ENCODE measurements at places on chromosomes 7 and 10.

- no peak for DNase-seq
Measured at GRCh38 chr10:128730922-128731321, 604.7 kb upstream of the MKI67 start.

GRCh38 chr7:30187513-30187912 lies 52.7 kb downstream of the MTURN start:
- DNase-seq: no peak

DNA sequence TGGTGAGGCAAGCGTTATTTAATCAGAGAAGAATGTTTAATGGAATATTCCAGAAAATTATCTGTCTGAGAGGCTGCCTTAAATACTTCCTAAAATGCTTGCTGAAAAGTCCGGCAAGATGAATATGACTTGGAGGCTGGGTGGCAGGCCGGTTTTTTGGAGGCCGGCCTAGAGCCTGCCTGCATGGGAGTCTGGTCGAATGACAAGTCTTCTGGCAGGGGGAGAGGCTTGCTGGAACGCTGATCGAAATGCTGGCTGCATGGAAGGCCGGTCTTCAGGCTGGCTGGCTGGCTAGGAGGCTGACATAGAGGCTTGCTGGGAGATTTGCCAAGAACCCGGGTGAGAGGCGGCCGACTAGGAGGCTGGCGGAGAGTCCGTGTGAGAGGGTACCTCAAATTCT lies 135.7 kb downstream of the OR13A1 start:
- no peak for DNase-seq

DNA sequence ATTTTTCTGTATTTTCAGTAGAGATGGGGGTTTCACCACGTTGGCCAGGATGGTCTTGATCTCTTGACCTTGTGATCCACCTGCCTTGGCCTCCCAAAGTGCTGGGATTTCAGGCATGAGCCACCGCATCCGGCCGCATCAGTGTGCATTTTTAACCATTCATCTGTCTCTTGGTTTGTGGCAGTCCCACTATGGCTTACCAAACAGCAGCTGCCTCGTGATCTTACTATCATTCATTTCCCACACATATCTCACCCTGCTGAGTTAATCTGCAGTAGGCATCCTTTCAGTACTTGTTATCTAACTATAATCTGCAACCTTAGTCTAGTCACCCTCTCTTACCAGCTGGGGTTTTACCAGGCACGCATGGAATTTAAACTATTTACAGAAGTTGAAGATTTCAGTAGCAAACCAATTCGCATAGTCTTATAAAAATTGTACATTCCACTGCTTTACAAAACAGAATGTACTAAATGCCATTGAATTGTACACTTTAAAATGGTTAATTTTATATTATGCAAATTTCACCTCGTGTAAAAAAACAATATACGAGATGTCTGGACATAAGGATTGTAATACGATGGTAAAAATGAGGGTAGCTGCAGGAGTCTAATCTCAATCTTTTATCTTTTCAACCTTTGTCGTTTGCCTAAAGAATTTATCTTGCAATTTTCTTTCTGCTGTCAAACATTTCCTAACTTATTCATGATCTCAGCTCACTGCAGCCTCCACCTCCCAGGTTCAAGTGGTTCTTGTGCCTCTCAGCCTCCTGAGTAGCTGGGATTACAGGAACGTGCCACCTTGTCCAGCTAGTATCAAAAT lies 4.6 kb upstream of the TBC1D12 start:
- no peak for DNase-seq

- DNase-seq: no peak
Measured at GRCh38 chr7:34320412-34320811, 337.6 kb upstream of the NPSR1 start.

DNA sequence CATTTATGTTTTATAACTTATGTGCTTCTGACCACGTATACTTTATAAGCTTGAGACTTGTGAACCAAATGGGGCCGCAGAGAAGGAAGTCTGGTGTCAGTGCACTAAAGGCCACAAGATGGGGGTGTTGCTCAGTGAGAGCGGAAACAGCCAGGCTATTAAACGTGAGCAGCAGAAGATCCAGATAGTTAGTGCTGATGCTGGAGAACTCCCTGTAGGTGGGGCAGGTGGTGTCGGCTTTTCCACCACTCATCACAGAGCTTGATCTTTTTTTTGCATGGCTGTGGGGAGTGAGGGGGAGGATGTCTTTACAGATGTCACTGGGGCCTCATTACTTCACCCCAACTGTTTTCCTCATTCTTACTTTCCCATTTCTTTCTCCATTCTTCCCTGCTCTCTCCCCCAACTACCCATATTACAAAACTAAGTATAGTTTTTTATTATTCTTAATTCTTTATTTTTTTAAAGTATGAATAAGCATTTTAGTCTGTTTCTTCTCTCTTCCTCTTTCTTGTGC lies 34.7 kb downstream of the ACADSB start:
- peak; percentile 12 for DNase-seq

GRCh38 chr10:851901-852300 lies 79.6 kb downstream of the LARP4B start:
- no peak for DNase-seq

- no peak for DNase-seq
Measured at GRCh38 chr7:80070391-80070790, 64.2 kb upstream of the GNAI1 start.

- no peak for DNase-seq
Measured at GRCh38 chr7:2172311-2173188, 60.2 kb downstream of the MAD1L1 start.

- no peak for DNase-seq
Measured at GRCh38 chr7:87316846-87317552, 28.5 kb upstream of the CROT start.

GRCh38 chr7:27215356-27215755 lies 15.5 kb upstream of the HOXA13 start:
- no peak for DNase-seq

DNA sequence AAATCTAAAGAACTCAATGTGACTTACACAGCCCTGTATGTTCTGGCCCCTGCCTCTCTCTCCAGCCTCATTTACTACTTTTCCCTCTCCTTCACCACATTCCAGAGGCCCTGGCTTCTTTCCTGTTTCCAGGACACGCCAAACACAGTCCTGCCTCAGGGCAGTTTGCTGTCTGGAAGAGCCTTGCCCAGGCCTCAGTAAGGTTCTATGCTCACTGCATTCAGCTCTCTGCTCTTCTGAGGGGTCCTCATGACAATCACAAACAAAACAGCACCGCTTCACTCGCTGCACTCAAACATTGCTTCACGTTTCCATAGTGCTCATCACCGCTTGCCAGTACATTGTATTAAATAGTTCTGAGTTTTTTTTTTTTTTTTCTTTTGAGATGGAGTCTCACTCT lies 35.1 kb upstream of the GARS1 start:
- DNase-seq: no peak

- DNase-seq: no peak
Measured at GRCh38 chr10:84563868-84564267, 235.5 kb downstream of the CCSER2 start.

DNA sequence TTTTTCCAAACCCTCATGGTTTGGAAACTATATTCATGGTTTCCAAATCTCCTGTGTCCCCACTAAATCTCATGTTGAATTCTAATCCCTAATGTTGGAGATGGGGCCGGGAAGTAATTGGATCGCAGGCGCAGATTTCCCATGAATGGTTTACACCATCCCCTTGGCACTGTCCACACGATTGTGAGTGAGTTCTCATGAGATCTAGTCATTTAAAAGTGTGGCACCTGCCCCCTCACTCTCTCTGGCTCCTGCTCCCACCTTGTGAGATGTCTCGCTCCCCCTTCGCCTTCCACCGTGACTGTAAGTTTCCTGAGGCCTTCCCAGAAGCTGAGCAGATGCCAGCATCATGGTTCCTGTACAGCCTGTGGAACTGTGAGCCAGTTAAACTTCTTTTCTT lies 3.3 kb upstream of the MTPAP start:
- DNase-seq: no peak

DNA sequence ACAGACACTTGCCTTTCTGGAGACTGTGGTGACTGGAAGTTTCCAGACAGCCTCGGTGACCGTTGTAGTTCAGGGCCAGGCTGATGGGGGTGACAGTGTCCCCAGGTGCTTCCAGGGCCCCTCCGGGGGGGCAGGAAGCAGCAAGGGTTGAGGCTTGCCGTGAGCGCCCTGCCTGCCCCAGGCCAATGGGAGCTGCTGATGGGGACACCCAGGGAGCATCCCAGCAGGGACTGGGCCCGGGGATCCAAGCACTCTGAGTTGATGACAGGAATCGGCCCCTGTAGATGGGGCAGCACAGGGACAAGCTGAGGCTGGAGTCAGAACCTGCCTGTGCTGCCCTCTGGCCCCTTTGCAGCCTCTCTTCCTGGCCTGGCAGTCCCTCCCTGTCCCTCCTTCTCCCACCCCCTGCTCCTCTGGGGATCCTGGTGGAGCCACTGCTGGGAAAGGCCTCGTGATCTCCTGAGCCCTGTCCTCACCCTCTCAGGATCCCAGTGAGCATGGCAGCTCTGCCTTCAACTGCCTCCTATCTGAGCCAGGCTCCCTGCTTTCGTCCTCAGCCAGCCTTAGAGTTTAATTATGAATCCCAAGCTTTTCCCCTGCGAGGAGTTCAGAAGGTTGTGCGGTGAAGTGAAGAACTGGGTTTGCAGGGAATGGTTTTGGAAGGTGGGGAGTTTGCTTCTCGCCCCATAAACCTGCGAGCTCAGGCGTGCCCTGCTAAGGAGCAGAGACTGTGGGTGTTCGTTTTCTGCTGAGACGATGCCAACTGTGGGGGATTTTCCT lies 84.7 kb downstream of the ADCY1 start:
- DNase-seq: no peak

- DNase-seq: no peak
Measured at GRCh38 chr7:27925573-27926201, 185.7 kb downstream of the TAX1BP1 start.

DNA sequence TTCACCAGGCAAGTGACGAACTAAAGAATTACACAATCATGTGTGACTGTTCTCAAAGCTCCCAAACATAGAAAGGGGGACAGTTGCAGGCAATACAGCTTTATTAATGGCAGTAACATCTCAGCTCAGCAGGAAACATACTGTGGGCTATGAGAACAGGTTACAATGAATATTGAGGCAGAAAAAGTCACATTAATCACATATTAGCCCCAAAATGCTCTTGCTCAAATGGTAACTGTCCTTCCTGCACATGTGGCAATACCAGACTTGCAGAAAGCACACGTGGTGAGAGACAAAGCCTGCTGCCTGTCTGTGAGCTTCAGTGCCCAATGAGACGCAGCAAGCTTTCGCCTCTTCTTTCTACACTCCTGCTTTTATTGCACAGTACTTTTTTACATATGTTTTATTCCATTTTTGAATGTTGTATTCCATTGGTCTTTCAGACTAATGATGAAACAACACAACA lies 104.9 kb upstream of the ACBD5 start:
- DNase-seq: no peak

DNA sequence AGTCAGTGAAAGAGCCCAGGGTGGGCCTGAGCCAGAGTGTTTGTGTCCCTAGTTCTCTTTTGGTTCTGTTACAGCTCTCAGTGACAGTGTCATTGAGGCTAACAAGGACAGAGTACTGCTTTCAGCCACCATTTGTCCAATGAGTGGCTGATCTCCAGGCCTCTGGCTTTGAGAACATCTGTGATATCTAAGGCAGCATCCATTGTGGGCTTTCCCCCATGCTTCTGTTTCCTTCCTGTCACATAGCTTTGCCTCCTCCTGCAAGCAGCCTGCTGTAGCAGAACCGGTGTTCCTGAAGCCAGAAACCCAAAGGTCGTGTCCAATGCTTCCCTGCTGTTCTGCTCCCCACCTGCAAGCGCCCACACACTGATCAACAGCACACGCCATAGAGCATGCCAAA lies 68.4 kb downstream of the IKZF1 start:
- no peak for DNase-seq

GRCh38 chr10:17214526-17214925 lies 13.1 kb upstream of the TRDMT1 start:
- no peak for DNase-seq

DNA sequence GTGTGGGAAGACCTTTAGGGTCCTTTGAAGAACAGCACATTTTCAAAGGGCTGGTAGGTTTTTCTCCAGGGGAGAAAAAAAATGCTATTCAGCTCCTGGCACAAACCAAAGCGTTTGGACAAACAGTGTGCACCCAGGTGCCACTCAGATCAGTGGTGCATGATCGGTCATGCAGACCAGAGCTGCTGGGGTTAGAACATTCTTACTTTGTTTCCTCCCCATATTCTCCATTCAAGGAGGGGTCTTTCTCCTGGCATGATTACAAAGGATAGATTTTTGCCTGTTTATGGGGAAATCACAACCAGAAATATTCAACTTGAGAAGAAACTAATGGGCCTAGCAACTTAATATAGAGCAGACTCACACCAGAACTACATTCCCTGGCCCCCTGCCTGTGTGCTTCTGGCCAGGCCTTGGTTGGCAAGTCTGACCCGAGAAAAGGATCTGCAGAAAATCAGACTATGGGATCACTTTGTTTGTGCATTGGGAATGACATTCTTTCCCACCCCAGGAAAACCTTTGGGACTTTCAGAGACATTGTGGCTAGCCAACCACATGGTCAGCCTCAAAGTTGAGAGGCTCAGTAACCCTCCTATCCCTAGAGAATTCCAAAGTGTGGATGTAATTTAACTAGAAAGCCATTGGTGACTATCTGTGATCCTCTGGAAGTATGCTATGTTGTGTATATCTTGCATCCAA lies 82.3 kb upstream of the FGL2 start:
- DNase-seq: no peak

GRCh38 chr10:123156078-123156477 lies 1.9 kb downstream of the BUB3 start:
- DNase-seq: no peak

GRCh38 chr7:76340617-76341131 lies 18.1 kb downstream of the YWHAG start:
- DNase-seq: no peak

- no peak for DNase-seq
Measured at GRCh38 chr10:30995081-30995770, 36.4 kb downstream of the ZNF438 start.

GRCh38 chr10:86215046-86215445 lies 151.5 kb downstream of the GRID1 start:
- DNase-seq: no peak

GRCh38 chr10:117492504-117492903 lies 50.0 kb upstream of the EMX2 start:
- DNase-seq: no peak

GRCh38 chr7:82057476-82057875 lies 287.6 kb upstream of the HGF start:
- no peak for DNase-seq

DNA sequence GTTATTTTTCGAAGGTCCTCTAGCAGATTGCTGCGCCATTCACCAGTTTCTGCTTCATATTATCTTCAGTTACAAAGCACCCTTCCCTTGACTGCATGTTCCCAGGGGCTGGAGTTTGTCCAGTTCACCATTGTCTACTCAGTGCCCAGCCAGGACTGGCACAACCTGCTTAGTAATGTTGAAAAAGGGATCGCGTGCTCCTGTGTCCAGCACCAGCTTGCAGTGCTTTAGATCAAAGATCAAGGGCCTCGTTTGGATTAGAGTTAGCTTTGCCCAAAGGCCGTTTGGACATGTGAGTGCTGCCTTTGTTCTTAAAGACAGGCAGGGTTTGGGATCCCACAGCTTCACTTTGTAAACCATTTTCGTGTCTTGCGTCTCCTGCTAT lies 867 bp downstream of the ATP6V0E2 start:
- no peak for DNase-seq
